ENCODE measurements at places on chromosomes 7 and 10.

- no peak for DNase-seq
Measured at GRCh38 chr7:135755351-135755753, 6.7 kb upstream of the FAM180A start.

GRCh38 chr7:80129785-80130184, 4.8 kb upstream of the GNAI1 start:
- DNase-seq: no peak

DNA sequence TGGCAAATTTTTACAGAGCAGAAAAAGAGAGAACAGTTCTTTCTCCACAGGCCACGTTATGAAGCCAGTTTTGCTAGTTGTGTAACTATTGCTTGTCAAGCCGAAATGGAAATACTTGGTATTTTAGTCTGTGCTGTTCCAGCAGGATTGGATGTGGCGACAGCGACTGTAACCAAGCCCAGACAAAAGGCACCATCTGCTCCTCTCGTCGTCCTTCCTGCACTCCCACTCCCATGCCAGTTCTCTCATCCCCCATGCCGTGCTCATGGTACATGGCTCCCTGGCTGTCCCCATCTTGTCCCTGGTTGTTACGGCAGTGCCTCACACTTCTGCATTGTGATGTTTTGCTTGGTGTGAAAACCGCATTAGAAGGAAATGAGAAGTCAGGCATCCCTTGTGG, 185.7 kb upstream of the FZD8 start:
- peak; percentile 22 for DNase-seq

DNA sequence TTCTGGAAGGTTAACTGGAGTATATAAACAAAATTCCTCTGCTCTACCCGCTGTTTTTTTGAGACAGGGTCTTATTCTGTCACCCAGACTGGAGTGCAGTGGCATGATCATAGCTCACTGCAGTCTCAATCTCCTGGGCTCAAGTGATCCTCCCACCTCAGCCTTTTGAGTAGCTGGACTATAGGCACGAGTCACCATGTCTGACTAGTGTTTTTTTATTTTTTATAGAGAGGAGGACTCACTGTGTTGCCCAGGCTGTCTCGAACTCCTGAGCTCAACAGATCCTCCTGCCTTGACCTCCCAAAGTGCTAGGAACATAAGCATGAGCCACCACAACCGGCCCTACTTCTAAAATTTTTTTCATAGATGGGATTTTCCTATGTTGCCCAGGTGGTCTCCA, 2.2 kb downstream of the RAB18 start:
- no peak for DNase-seq

GRCh38 chr7:129437190-129437589, 3.0 kb downstream of the STRIP2 start:
- DNase-seq: no peak

GRCh38 chr7:132652507-132652906, 76.2 kb upstream of the PLXNA4 start:
- no peak for DNase-seq

- no peak for DNase-seq
Measured at GRCh38 chr10:89744026-89744425, 42.6 kb downstream of the KIF20B start.

GRCh38 chr7:98119256-98119918, 12.7 kb downstream of the LMTK2 start:
- no peak for DNase-seq

GRCh38 chr10:98308669-98309365, 40.8 kb upstream of the LOXL4 start:
- DNase-seq: no peak

DNA sequence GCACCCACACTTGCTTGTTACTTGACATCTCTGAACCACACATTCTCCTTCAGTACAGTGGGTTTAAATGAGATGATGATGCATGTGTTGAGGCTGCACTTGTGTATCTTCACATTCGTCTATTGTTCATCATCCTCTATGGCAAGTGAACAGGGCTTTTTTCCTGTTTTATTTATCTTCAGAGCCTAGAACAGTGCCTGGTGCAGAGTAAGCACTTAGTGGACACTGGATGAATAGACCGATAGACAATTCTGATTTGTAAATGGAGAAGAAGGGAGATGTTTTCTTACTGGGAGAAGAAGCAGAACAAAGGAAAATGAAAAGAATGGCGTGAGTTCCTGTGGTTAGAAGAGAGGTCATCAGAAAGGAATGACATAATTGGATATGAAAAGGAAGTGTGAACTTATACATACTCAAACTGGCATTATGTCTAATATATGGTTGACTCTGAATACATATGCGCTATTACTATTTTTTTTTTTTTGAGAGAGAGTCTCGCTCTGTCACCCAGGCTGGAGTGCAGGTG, 99.7 kb downstream of the AVL9 start:
- DNase-seq: no peak

DNA sequence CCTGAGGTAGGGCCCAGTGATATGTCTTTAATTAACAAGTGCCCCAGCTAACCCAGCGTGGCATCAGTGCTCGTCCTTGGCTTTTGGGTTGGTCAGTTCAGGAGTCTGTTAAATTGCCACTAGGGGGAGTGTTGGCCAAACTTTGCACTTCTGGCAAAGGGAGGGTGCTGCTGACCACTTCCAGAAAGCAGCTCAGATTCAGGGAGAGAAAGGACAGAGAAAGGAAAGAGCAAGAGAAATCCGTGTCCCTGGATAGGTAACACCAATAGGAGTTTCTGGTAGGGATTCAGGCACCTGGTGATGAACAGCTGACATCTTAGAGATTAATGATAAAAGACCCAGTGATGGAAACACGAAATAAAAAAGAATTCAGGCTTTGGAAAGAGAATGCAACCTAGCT, 243.1 kb upstream of the AOAH start:
- DNase-seq: no peak

- peak; percentile 36 for DNase-seq
Measured at GRCh38 chr10:69644658-69645295, 14.7 kb downstream of the FAM241B start.

GRCh38 chr7:33192695-33193291, 63.4 kb downstream of the BBS9 start:
- no peak for DNase-seq

DNA sequence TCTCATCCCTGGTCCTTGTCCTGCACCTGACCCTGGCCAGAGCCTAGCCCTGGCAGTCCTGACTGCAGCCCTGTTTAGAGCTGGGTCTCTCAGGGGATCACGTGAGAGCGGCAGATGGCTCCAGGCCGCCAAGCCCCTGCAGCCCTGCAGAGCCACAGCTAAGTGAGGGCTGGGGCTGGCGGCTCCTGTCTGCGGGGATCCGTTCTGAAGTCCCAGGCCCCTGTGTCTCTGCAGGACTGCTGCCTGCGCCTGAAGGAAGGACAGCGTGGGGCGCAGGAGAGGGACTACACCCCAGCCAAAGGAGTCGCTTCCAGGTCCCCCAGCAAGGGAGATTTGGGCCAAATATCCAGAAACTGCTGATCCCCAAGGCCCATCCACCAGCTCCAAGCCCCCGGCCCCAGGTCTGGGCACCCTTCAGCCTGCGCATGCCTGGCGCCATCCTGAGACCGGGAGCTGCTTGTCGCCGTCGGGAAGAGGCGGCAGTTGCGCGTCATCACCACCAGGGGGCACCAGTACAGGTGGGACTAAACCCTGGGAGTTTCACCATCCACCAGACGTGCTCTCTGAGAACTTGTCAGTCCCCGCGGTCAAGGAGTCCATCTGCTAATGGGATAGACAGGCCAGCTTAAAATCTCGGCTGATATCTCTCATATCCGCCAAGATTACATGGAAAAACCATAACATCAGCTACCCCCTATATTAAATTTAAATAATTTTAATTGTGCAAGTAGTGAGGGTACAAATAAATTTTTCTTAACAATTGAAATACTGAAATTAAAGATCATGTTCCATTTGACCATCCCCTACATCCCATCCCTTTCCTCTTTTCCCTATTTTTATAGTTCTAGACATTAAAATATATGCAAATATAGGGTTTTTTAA, 25.1 kb upstream of the GHRHR start:
- peak; percentile 29 for DNase-seq

- no peak for DNase-seq
Measured at GRCh38 chr10:118057361-118057760, 10.6 kb upstream of the RAB11FIP2 start.

- no peak for DNase-seq
Measured at GRCh38 chr7:87513735-87514335, 38.4 kb upstream of the ABCB4 start.

- DNase-seq: no peak
Measured at GRCh38 chr7:68682910-68683309, 915.4 kb upstream of the AUTS2 start.

DNA sequence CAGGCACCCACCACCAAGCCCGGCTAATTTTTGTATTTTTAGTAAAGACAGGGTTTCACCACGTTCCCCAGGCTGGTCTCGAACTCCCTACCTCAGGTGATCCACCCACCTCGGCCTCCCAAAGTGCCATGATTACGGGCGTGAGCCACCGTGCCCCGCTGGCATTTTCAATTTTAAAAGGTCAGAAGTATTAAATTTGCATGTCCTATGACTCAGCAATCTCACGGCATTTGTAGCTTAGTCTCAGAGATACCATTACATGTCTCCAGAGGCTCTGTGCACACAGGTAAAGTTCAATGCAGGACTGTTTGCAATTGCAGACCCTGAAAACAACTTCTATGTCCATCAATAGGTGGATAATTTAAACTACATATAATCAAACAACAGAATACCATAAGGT, 99.2 kb downstream of the DLG5 start:
- no peak for DNase-seq

DNA sequence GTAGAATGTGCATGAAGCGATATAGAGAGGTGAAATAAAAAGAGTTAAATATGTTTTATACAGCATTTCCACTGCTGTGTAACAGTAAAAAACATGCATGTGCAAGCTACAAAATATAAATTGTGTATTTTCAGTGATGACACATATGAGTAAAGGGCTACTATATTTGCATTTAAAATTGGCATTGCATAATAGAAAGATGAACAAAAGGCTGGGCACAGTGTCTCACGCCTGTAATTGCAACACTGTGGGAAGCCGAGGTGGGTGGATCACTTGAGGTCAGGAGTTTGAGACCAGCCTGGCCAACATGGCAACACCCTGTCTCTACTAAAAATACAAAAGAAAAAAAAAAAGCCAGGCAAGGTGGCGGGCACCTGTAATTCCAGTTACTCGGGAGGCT, 79.8 kb upstream of the CCDC71L start:
- no peak for DNase-seq

DNA sequence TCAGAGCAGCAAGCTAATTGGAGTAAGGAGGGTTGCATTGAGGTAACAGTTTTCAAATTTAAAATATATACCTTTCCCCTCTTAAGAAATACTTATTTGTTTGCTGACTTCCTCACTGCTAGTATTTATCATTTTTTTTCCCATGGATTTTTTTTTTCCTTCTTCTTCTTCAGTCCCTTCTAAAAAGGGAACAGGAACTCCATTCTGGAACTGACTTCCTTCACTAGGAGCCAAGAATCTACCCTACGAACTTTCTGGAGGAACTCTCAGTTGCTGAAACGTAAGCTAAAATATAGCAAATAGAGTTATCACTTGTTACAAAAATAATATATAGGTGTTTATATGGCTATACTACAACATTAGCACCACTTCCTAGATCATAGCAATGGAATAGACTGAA, 95.4 kb downstream of the HGF start:
- no peak for DNase-seq

GRCh38 chr10:78852466-78853240, 216.1 kb upstream of the ZMIZ1 start:
- DNase-seq: no peak

GRCh38 chr7:159280008-159280407, 135.3 kb upstream of the VIPR2 start:
- DNase-seq: no peak

DNA sequence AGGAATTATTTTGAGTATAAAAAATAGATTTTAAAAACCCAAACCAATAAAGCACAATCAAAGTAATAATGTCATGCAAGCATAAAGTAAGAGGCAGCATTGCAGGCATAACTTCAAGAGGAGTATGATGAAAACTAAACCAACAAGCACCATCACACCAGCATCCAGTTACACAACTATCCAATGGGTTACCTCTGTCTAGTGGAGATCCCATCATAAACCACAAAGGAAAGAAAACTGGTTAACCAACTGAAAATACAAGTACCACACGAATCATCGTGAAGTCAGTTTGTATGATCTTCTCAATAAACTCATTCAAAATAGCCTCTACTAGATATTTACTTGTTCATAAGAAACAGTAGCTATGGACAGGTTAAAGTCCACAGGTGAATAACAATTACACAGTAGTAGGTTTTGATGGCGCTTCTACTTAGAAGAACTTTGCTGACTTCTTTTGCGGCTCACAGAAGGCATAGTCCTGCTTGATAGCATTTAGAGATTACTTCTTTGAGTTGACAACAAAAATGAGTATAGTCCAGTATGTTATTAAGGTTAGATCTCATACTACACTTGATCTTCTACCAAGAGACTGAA, 116.6 kb downstream of the MICU1 start:
- DNase-seq: no peak

- no peak for DNase-seq
Measured at GRCh38 chr10:31948021-31948420, 19.4 kb upstream of the ARHGAP12 start.

DNA sequence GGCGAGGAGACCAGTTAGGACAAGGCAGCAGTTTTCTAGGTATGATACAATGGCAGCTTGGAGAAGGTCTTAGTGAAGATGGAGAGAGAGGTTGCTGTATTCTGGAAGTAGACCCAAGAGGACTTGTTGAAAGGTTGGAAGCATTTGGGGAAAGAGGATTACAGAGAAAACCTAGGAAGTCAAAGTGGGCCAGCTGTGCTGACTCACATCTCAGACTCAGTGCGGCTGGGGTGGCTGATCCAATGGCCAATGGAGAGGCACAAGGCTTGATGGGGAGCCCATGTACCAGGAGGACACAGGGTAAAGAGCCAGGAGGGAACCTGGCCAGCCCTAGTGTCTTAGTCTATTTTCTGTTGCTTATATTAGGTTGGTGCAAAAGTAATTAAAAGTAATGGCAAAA, 194.5 kb upstream of the GALNT17 start:
- no peak for DNase-seq

DNA sequence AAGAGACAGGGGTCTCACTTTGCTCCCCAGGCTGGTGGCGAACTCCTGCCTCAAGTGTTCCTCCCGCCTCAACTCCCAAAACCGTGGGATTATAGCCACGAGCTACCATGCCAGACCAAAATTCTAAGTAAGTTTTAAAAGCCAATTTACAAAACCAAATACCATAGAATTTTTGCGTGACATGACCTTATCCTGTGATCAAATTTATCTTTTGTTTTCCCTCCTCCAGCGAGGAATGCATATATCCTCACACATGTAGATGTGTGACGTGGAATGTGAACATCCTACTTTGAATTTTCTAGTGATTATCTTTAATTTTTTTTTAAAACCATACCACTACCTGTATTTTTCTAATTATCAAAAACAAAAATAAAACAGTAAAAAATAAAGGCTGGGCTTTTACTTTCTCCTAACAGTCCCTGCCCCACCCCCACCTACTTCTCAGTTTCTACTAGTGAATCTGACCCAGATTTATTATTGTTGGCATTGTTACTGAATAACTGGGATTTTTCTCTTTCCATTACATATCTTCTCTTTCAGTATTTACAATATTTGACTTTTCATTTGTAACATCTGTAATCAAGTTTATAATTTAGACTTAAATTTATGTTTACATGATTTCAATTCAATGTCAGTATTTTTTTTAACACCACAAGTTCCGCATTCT, 26.0 kb downstream of the CYTH3 start:
- DNase-seq: no peak
